ENCODE measurements at places on chromosomes 1 and 21. TPM values are rescaled to one million over a fixed set of nuclear protein-coding genes. Genes with fewer than 3 reads are reported as not detected.

Gene SH3BGR
- total RNA-seq, result 2.1 TPM

- DNase-seq, result no peak
Measured at GRCh38 chr1:14866911-14867612, 268.6 kb downstream of the KAZN start.

DNA sequence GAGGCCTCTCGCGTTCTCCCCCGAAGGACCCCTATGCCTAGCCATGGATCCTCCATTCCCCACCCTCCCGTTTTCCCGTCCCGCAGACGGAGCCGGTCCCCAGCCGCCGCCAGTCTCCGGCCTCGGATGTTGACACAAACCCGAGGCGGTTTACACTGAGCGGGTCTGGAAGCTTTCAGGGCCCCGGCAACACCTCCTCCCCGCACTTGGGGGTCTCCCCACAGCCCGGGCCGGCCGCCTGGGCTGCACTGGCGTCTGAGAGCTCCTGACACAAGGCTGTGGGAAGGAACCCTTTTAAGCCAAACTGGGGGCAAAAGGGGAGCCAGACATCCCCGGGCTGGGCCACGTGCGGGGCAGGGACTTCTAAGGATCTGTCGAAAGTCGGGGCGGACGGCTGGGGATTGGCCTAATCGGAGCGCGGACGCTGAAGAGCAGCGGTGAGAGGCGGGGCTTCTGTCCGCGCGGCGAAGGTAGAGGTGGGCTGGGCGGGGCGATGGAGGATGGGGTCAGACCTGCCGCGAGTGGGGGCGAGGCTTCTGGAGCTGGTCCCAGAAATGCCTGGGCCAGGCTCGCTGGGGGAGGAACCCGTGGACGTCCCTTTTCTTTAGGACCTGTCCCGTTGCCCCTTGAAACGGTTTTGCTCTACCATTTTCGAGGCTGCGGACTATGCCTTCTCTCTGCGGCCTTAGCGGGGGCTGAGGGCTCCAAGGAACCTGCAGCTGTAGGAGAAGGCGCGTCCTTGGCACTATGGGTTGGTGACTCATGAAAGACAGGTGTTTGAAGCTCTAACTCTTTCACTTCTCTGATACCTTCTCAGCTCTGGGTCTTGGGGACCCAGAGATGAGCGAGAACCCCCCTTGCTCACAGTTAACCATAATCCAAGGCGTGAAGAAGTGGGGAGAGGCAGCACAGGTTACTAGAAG lies 1.2 kb upstream of the HPCAL4 start:
- no peak for DNase-seq

DNA sequence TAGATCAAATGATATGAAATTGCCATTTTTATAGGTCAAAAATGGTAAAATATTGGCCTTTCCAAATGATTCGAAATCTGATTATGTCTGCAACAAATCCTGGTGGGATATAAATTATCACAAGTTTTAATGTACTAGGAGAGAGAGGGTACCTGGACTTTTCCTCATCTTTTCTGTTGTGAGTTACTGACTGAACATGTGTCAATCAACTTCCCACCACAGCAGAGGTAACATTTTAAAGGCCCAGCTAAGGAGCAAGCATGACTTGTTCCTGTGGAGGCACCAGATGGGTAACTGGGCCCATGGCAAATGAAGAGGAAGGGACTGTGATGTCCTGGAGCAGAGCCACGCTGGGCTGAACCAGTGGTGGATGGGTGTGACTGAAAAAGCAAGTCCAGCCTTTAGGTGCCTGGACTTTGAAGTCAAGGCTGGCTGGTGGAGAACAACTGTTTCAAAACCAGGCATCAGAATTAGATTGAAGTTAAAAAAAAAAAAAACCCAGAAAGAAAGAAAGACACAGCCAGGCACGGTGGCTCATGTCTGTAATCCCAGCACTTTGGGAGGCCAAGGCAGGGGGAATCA lies 6.6 kb downstream of the MR1 start:
- no peak for DNase-seq

Gene COL11A1
- total RNA-seq, result 54.3 TPM

Gene SLAMF9
- not detected for total RNA-seq

DNA sequence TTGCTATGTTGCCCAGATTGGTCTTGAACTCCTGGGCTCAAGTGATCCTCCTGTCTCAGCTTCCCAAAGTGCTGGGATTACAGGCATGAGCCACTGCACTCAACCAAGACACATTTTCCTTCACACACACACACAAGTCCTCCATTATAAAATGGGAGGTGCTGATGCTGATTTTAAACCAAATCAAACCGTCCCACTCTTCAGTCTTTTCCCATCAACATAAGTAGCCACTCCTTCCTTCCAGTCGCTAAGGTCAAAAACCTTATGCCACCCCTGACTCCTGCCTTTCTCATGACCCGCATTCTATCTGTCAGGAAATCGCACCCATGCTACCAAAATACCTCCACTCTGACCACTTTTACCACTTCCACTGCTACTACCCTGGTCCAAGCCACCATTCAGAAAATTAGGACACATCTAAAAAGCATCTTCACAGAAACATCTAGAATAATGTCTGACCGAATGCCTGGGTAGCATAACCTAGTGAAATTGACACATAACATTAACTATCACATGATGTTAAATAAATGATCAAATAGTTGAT lies 28.0 kb upstream of the IFNGR2 start:
- no peak for DNase-seq

DNA sequence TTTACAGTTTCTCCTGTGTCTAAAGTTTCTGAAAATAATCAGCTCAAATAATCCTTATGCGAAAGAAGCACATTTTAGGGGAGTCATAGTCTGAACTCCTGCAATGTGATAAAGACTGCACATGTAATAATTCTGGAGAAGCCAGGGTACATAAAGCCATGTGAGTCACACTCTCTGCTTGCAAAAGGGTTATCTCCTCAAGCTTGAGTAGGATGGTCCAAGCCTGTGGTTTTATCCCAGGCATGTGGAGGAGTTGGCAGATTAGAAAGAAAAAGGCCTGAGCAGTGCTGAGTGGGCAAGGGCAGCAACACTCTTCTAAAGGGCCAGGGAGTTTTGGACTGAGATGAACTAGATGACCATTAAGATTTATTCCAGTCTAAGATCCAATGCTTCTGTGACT lies 220.4 kb downstream of the RHOU start:
- DNase-seq, result no peak

DNA sequence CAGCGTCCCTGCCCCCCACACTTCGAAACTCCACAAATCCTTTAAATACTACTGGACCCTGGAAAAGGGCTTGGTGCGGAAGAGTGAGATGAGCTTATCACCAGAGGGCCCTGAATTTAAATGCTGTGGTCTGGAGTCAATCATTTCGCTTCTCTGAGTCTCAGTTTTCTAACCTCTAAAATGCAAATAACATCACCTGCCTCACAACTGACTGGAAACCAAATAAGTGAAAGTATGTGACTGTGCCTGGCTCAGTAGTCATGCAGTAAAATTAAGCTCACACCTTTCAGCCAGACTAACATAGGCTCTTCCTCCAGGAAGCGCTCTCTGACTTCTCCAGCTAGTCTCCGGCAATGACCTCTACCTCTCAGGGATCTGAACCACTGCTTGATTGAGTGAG lies 4.2 kb downstream of the GJA4 start:
- DNase-seq, result no peak

DNA sequence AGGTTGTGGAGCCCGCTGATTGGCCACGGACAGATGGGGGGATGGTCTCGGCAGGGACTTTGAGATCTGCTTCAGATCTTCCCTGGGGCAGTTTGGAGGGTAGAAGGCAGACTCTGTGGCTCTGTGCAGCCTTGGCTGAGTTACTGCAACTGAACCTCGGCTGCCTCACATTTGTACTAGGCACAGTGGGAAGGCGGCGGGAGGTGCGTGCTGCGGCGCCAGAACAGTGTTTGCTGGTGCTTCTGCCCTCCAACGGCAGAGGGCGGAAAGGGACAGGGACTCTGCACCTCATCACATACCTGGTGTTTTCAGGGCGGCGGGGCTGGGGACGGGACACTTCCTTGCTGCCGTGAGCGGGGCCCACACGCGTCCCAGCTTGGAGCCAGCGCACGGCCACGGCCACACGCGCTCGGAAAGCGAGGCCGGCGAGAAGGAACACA lies 26.2 kb downstream of the SLC66A1 start:
- DNase-seq, result no peak

DNA sequence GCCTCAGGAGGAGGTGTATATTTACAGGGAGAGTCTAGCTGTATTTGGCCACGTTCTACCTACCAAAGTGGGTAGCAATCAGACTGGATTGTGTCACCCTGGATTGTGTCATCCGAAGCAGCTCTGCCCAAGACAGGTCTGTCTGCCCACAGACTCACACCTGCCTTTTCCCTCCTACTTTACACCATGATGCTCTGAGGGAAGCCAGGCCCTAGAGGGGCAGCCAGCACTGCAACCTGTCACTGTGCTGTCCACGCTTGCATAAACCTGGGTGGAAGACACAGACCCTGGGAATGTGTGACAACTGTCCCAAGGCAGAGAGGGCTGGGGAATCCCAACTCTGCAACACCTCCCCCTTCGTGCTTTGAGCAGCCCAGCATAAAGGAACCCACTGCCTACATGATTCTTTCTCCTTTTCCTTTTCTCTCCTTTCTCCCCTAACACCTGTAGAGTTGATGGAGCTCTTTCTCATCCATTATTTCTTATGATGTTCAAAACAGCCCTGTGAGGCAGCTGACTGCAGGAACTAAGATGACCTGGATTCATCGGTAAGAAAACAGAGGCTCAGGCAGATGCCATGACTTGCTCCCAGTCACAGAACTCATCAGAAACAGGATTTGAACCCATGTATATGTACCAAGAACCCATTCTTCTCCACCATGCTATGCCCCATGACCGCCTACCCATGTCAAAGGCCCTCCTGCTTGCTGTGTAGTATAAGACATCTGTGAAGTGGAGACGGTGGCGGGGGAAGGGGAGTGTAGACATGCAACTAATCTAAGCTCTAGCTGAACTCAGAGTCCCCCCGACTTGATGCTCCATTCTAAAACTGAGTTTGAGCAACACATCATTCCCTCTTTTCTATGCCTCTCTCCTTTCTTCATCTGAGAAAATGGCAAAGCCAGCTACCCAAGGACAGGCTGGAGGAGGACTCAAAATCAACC lies 55.9 kb downstream of the ITPKB start:
- DNase-seq, result no peak

Gene TRIM17
- total RNA-seq, result not detected

- no peak for DNase-seq
Measured at GRCh38 chr1:204977318-204977717, 65.7 kb upstream of the CNTN2 start.

DNA sequence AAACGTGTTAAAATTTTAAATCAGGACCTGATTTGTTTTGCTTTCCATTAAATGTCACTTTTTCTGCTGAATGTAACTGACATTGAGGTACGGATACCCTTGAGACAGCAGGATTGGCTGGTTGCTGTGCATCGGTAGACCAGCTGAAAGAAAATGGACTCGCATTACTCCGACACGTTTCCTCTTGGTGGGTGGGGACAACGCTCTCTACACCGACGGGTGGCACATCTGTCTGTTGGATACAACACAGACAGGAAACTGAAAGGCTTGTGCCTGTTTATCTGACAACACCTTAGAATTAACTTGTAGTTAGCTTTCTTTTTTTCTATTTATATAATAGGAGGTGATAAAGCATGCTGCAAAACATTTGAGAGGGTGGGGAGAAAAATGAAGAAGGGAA lies 19.4 kb downstream of the PRPF38A start:
- no peak for DNase-seq

Data from LHCN-M2 (cell line).